H9 (cell line): ENCODE measurements at places on chromosomes 1 and 21.

DNA sequence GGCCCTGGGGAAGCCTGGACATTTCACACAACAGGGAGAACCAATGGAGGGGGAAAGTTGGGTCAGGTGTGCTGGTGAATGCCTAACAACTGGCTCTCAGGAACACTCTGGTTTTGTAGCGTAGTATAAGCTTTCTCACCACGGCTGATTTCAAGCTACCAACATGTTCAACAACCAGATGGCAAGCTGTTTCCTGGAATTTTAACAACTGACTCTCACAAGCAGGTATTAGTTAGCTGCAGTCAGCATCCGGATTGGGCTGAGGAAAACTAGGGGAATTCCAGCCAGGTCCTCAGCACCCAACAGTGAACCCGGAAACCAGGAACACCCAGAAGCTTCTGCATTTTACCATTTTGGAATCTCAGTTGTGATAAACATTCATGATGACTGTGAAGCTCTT is 162.3 kb upstream of the CAMK1G start:
- no peak for DNase-seq

GRCh38 chr1:207049974-207050391 is 1.0 kb downstream of the YOD1 start:
- no peak for DNase-seq

GRCh38 chr21:17461582-17461981 is 51.3 kb upstream of the CXADR start:
- DNase-seq, result no peak

DNA sequence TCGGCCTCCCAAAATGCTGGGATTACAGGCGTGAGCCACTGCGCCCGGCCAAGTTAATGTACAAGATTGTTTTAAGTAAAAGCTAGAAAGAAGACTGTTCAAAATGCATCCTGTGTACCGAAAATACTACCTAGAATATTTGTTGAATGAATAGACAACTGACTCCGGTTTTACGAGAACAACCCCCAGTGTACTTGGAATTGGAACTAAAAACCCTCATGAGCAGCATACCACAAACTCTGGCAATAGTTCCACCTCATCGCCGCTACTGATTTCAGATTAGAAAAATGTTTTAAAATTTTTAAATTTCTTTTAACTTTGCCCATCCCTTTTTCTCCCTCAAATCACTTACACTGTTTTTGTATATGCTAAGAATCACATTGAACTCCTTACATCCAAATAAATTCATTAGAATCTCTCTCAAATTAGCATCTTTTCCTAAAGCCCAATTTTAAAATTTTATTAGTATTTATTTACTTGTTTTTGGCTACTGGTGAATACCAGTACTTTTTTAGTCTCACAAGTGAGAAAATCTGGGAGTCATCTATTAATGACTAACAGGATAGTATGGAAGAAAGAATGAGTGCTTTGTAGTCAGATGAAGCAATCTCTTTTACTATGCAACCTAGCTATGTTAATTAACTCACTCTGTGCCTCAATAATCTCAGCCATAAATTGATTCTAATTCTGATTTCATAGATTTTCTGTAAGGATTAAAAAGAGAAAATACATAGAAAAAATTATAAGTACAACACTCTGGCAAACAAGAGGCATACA is 95.1 kb downstream of the GPATCH2 start:
- DNase-seq, result no peak

DNA sequence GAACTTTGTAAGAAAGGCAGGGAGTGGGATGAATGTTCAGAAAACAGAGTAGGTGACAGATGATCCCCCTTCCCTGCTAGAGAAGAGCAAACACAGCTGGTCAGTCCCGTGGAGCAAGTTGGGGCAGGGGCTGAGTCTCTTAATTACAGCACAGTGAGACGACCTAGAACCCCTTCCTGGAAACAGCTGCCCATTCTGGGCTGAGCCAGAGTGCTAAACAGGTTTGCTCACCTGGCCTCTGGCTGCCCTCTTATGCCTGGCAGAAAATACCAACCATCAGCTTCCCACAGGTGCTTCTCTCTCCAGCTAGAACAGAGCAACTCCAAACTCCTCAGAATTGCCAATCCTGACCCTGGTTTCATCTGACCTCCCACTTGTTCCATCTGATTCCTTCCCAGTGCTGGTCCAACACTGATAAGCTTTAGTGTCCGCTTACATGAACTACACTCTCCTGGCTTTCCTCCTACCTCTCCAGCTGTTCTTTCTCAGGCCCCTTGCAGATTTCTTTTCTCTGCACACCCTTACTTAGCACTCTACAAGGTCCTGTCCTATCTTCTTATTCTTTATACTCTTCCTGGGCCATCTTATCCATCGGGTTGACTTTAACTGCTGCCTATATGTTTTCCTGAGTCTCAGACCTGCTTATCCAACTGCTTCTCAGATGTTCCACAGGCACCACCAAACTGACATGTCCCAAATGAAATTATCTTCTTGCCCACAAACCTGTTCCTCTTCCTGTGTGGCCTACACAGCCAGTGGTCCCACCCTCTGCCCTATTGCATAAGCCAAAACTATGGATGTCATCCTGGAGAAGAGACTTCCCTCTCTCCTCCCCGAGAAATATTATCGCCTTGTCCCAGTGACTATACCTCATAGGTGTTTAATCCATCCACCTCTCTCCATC is 22.6 kb upstream of the COL9A2 start:
- DNase-seq, result no peak

- DNase-seq, result no peak
Measured at GRCh38 chr1:199226163-199226562, 587.3 kb downstream of the PTPRC start.

DNA sequence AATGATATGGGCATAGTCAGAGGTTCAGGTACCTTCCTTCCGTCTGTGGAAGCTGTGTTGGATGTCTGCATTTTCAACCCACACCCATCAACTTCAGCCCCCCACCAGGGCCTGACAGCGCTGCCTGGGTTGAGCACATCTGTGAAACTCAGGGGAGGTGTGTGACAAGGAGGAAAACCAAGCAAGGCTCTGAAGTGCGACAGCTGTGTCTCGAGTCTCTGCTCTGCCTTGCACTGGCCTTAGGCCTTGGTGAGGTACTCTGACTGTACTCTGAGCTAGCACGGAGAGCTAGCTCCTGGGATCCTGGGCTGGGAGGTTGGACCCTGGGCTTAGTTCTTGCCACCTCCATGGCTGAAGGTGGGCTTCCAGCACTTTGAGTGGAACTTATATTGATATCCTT is 9.1 kb downstream of the VANGL2 start:
- DNase-seq, result no peak

GRCh38 chr1:89808441-89809117 is 12.3 kb upstream of the LRRC8D start:
- peak; percentile 55 for DNase-seq

- no peak for DNase-seq
Measured at GRCh38 chr1:211822677-211823407, 7.7 kb downstream of the LPGAT1 start.

DNA sequence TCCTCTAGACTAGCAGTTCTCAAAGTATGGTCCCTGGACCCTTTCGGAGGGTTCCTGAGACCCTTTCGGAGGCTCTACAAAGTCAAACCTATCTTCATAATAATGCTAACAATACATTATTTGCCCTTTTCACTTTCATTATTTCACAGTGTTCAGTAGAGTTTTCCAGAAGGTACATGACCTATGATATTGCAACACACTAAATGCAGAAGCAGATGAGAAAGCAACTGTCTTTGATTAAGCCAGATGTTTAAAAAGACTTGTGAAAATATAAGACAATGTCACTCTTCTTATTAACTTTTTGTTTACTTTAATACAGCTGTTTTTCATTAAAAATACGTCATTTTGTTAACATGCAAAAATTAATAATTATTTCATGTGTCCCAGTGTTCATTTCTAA is 5.8 kb downstream of the KCNJ10 start:
- no peak for DNase-seq

DNA sequence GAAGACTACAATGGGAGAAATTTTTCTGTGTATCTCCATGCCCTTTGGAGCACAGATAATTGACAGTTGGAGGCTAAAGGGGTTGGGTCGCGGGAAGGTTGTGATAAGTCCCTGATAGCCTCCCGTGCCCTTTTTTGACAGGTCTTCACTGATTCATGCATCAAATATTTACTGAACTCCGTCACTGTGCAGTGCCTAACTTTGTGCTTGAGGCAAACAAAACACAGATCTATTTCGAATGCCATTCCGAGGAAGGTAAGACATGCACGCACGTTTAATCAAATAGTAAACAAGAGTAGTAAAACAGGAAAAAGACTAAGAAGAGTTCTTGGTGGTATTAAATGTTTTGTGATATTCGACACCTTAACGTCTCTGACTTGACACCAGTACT is 494 bp upstream of the PIP5K1A start:
- no peak for DNase-seq

DNA sequence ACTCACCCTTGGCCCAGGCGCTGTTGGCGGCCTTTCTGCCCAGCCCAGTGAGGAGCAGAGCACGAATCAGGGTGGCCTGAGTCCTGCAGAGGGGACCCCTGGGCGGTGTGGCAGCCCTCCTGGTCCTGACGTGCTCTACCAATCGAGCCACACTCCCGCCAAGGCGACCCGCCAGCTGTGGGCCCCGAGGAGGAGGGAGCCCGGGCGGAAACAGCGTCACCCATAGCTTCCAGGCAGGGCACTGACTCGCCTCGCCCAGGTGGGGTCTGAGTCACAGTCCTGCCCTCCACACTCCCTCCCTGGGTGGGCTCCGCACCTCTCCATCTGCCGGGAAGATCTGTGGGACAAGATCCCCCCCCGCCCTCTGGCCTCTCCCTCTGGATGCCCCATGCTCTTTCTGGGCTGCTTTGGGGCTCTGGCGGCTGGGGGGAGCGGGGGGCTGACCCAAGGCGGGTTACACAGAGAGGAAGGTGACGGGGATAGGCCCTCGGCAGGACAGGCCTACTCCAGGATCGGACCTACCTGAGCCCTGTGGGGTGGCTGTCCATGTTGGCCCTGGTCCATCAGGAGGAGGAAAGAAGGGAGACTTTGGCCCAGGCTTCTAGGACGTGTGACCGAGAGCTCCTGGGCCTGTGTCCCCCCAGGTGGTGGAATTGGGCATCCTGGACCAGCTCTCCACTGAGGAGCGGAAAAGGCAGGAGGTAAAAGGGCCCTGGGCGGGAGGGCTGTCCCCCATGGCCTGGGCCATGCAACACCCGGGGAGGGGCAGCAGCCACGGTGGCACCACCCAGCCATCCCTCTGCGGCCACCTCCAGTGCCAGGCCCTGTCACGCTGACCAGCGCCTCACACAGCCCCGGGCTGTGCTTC is 14.0 kb downstream of the ARHGEF16 start:
- no peak for DNase-seq

GRCh38 chr1:205241366-205242030 is 13.8 kb downstream of the TMCC2 start:
- DNase-seq, result no peak

DNA sequence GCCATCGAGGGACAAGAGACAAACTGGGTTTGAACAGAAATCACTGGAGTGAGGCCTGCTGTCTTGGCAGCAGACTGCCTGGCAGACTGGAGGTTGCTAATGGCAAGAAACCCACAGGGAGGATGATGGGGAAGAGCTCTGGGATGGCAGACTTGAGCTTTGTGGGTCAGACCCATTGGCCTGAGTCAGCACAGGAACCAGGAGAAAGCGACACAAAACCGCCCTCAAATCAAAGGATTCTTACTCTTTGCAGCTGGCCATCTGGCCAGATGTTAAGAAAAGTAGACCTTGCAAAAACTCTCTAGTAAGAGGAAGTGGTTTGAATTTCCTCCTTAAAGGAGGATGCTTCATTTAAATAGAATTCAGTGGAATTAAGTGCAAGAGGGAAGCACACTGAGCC is 195.2 kb upstream of the JUN start:
- DNase-seq, result no peak

GRCh38 chr1:175892686-175893085 is 149.3 kb upstream of the TNR start:
- DNase-seq, result no peak

DNA sequence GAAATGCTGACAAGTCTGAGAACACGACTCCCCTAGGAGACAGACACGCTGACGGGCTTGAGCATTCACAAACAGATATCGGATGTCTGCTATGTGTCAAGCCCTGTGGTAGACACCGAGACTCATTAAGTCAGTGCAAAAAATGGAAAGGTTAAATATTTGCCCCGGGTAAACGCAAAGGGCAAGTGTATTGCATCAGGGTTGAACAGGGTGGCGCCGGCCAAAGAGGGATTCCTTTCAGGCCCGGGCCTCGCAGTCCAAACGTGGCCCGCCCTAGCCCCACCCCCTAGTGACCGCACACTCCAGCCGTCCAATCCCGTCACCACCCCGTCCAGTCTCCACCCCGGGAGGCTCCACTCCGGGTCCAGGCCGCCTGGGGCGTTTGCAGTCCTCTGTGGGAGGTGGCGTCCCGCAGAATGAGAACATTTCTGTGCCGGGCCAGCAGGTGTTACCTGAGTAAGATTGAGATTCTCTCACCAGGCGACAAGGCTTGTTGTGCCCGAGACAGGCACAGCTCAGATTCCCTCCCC is 16.3 kb upstream of the TMEM9 start:
- peak; percentile 92 for DNase-seq

GRCh38 chr21:13937236-13937635 is 273.5 kb downstream of the LIPI start:
- DNase-seq, result no peak

- peak; percentile 65 for DNase-seq
Measured at GRCh38 chr1:167455786-167456446, 62.4 kb downstream of the CD247 start.

DNA sequence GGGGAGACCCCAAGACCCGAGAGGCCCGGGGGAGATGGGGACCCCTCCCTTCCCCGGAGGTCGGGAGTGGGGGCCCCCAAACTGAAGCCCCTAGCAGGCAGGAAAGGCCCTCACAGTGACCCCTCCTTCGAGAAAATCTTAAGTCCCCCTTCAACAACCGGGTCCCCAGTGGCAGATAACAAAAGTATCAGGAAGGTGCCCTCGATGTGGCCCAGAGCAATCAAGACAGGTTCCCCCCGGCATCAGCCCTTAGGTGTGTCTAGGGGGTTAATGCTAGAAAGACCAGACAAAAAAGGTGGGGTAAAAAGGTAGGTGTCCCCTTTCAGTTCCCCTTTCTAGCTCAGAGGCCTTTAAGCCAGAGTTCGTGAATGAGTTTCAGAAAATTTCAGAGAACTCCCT is 282 bp upstream of the ECE1 start:
- no peak for DNase-seq

- no peak for DNase-seq
Measured at GRCh38 chr1:168454211-168454815, 89.5 kb downstream of the XCL2 start.

- DNase-seq, result no peak
Measured at GRCh38 chr1:63041660-63042059, 257.7 kb downstream of the ATG4C start.

GRCh38 chr1:2177946-2178538 is 16.5 kb downstream of the FAAP20 start:
- DNase-seq, result no peak

DNA sequence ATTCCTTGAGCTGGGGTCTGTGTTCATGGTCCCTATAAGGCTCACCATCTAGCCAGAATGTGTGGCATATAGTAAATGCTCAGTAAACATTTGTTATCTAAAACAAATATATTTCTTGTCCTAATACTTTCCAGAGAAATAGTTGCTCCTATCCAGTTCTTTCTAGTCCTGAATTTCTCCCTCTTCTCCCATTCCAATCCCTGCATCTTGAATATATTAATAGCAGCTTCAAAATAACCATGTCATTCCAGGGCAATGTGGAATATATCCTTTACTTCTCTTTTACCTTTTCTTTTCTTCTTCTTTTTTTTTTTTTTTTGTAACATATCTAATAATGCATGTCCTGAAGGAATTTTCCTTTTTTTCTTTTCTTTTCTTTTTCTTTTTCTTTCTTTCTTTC is 10.4 kb downstream of the DNAJB4 start:
- no peak for DNase-seq

- DNase-seq, result peak; percentile 77
Measured at GRCh38 chr1:167683641-167684502, 37.9 kb upstream of the MPZL1 start.
